ENCODE measurements at places on chromosomes 16 and 17.
A peak's percentile ranks its signal among the peaks of the same experiment; 100 is the strongest.

DNA sequence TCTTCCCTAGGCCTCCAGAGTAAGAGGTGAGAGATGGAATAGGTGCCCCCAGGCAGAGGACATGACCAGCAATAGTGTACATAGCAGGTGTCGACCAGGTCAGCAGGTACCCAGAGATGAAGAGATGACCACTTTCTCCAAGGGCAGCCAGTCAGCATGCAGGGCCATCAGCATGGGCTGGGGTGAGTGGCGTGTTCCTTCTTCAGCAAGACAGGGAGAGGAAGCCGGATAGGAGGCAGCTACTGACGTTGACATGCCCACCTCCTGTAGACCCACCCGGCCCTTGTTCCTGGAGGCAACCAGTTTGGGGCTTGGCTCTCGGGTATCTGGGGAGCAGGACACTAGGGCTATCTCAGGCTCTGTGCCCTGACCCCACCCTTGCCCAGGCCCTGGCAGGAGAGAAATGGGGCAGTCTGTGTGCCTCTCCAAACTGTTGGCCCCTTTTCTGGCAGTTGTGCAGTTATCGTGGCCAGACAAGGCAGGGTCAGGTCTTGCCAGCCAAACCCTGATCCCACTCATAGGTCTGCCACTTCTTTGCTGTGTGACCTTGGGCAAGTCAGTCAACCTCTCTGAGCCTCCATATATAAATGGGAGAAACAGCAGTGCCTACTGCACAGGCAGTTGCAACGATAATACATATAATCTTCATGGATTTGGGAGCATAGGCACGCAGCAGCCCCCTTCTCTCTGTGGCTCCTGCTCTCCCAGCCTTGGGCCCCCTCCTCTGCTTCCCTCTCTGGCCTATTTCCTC lies 1.4 kb upstream of the NDRG4 start:
- no peak for DNase-seq

- no peak for DNase-seq
These were observed 88.2 kb upstream of the FA2H start for GRCh38 chr16:74862743-74863244.

DNA sequence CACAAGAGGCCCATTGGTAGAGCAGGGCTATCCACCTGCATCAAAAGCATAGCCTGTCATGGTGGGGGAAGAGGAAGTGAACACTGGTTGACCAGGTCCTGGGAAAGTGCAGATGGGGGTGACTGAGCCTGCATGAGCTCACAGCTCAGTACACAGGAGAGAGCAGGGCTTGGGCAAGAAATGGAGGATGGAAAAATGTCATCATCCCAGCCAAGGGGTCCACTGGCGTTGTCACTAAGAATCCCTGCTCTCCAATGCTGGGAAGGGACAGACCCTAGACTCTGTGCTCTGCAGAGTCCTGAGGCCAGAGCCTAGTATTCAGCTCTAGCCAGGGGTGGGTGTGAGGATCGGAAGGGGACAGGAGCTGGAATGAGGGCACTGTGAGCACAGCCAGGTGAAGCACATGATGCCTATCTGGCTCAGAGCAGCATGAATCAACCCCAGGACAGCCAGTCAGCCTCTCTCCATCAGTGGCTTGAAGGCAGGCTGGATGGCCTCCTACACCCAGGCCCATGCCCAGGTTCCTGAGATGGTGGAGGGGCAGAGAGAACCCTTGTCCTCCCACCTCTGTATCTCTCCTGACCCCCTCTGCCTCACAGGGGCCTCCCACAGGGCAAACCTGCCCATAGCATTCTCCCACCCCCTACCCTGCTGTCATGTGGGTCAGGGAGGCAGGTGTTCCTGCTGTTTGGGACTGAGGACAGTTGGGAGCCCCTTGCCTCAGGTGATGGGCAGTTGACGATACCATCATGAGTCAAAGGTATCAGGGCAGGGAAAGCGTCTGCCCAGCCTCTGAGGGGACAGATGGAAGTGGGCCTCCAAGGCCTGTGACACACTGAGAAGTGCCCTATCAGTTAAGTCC lies 13.8 kb upstream of the CTCF start:
- no peak for DNase-seq

DNA sequence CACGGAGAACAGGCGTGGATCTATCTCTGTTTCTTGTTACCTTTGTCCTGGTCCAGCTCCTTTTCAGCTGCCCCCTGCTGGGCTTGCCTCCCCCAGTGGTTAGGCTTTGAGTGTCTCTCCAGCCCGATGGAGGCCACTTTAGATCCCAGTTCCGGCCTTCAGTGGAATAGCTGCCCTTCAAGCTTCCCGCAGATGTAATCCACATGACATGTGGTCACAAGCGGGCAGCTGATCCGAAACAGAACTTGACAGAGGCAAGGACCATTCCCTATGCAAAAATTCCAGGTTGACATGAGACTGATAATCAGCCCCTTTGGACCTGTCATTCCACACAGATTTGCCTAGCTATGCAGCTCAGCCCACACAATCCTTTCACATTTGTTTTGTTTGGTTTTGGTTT lies 40.6 kb upstream of the AQP8 start:
- no peak for DNase-seq

DNA sequence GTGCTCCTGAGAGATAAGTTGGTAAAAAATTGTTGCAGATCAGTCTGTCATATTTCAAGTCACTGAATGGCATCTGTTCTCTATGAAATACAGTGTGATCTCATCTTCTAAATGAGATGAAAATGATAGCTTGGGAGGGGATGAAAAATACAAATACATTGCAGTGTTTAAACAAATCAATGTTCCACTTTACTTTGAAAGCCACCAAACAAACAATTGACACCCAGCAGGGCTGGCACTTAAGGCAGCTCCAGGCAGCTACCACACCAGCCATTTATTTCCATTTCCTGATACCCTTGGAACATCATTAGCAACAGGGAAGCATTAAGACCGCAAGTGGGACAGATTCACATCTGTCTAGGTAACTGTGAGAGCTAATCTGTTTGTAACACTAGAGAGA lies 827.6 kb upstream of the KIF2B start:
- no peak for DNase-seq

DNA sequence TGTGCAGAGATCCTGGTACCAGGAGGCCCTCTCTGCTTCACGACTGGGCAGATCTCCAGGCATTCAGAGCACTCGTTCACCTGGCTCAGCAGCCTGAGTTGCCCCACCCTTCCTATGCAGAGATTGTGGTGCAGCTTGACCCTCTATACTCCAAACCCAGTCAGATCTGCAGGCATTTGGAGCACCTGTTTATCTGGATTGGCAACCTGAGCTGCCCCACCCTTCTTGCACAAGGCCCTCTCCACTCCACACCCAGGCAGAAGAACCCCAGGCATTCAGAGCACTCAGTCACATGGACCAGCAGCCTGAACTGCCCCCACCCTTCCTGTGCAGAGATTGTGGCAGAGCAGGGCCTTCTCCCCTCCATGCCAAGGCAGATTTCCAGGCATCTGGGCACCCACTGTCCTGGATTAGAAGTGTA lies 88.4 kb upstream of the CDH5 start:
- DNase-seq: no peak

DNA sequence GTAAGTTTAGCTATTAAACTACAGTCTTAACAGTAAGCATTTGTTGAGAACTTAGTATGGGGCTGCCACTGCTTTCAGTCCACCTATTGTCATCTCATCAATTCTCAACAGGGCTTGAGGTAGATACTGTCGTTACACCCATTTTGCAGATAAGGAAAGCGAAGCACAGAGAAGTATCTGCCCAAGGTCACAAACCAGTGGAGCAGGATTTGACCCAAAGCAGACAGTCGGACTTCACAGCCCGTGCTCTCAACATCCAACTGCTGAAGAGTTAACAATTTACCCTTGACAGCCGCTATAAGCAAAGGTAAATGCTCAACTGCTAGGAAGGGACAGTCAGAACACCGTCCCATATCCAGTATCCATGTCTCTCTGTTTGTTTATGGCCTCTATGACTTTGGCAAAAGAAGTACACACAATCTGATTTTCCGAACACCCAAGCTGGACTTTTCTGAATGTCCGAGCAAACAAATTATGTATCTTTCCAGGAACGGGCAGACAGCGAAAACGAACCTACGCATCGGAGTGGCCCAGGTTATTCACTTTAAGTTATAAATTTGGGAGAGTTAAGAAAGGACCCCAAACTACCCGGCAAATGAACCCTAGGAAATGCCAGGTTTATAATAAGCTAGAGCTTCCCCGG lies 1.2 kb downstream of the SIAH1 start:
- DNase-seq: no peak

GRCh38 chr17:21041741-21042457 lies 912 bp downstream of the USP22 start:
- peak; percentile 72 for DNase-seq

DNA sequence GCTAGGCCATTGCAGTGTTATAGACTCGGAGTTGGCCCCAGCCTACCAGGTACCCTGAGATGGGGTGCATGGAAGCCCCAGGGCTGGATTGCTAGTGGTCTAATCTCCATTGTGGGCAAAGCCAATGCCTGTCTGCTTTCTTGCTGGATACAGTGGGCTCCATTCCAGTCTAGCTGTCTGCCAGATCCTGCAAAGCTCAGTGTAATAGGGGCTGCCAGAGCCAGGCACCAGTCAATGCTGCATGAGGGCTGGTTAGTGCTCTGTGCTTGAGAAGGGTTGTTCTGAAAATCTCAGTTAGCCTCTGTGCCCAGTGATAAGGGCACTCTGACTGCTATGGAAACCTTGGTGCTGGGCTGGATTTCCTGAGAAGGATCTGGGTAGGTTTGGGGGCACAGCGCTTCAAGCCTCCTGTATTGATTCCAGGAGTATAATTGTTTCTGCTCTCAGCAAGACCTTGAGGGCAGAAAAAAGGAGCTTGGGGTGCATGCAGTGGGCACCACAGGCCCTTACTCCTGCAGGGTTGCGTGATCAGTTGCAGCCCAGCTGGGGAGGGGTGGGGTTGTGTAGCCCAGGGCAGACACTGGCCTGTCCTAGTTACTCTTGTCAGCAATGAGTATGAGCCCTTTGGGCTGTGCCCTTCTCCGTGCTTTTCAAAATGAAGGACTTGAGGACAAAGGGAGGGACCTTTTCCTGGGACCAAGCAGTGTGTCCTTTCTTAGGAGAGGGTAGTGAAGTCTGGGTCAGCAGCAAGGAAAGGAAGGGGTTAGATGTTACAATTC lies 19.0 kb downstream of the SMPD3 start:
- no peak for DNase-seq

DNA sequence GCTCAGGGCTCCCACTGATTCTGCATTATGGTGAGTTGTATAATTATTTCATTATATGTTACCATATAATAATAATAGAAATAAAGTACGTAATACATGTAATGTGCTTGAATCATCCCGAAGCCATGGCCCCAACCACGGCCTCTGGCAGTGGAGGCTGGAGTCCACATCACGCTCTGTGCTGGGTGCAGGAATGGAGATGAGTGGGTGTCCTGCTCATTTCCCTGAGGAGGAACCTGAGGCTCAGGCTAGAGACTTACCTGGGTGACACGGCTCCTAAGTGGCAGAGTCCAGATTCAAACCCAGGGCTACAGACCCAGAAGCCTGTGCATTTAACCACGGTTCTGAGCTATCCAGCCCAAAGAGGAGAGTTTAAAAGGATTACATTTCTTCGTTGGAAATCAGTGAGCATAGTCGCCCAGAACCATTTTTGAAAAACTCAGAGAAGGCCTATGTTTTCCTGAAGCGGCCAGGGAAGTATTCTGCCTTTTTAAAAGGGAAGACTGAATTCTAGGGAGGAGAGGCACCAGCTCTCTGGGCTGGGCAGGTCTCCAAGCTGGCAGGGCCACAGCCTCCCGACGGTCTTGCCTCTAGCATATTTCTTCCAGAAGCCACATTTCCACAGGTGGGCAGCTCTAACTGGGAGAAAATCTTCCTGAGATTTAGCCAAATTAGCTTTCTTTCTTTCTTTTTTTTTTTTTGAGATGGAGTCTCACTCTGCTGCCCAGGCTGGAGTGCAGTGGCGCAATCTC lies 6.7 kb downstream of the IL4R start:
- DNase-seq: no peak

GRCh38 chr17:37218849-37219248 lies 156.9 kb upstream of the C17orf78 start:
- DNase-seq: no peak

DNA sequence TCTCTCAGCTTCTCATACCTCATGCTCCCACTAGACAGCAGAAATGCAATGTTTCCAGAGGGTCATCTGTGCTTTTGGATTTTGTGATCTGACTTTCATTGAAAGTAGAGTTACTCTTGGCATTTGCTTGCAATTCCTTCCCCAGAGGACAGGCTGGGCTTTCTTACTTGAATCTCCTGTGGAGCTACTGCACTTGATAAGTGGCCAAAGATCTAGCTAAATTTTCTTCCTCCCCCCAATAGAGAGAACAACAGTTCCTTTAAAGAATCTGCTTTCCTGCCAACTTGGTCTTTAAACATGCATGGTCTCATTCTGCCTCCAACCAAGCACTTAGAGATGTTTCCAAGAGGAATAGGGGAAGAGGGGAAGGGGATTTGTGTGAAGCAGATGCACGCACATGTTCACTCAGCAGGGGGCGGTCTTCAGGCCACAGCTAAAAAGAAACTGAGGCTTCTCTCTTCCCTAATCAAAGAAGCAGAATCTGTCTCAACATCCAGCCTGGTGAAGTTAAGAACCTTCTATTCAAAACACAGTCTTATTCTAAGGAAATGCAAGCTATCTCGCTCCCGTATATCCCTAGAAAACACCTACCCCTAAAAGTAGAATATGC lies 229.6 kb downstream of the ZFHX3 start:
- no peak for DNase-seq

DNA sequence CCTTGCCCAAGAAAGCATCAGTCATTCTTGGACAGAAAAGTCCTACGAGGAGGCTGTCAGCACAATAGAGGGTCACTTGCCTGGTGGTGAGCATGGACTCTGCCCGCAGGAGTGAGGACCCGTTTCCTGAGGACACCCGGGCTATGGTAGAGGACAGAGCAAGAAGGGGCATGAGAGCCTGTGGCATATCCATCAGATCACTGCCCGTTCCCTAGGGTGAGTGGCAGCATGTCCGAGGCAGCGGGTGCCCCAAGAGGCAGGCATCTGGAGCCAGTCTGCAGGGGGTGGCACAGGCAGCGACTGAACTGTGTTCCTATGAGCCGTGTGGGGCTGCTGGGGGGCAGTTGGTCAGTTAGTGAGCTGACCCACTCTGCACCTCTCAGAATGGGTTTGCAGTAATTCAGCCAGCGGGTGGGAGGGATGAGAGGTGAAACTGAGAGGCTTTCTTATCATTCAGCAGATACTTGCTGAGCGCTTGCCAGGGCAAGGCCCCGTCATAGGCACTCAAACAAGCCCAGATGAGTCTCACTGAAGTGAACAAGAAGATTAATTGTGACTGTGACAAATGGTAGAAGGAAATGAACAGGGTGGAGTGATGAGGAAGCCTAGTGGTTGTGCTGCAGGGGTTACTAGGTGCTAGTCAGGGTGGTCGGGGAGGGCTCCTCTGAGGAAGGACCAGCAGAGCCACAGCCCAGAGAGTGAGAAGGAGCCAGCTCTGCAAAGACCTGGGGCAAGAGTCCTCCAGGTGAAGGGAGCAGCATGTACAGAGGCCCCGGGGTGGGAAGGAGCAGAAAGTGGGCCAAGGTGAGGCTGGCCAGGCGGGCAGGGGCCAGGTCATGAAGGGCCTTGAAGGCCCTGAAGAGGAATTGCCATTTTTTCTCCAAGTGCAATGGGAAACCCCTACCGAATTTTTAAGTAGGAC lies 87.9 kb downstream of the CLEC16A start:
- no peak for DNase-seq

- no peak for DNase-seq
These were observed 2.2 kb downstream of the RAB26 start for GRCh38 chr16:2150418-2151187.
